ENCODE measurements at places on chromosomes 6 and 20.

DNA sequence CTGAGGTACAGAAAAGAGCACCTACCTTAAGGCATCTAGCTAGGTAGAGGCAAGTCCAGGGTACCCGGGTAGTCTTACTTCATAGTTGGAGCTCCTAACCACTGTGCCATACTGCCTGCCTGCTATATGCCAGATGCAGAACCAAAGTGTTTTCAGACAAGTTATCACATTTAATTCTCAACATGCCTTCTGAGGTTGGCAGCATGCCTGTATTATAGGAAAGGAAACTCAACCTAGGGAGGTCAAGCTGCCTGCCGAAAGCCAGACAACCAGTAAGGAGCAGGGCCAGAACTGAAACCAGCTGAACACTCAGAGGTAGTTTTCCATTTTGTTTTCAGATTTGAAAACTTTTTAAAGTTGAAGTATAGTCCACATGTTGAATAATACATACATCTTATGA is 5.4 kb downstream of the CTNNBL1 start:
- no peak for DNase-seq

- DNase-seq: peak; percentile 43
Observed at GRCh38 chr6:125835221-125835744, 44.5 kb downstream of the NCOA7 start.

DNA sequence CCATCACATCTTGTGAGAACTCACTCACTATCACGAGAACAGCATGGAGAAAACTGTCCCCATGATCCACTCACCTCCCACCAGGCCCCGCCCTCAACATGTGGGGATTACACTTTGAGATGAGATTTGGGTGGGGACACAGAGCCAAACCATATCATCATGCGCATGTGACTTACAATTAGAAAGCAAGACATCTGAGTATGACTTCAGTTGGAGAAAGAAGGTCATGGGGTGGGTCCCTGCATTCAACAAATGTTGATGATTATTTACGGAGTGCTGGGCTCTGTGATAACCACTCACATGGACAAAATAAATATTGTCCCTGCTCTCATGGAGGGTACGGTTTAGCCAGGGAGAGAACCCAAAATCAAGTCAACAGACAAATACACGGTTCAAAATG is 37.9 kb downstream of the VSTM2L start:
- DNase-seq: no peak

DNA sequence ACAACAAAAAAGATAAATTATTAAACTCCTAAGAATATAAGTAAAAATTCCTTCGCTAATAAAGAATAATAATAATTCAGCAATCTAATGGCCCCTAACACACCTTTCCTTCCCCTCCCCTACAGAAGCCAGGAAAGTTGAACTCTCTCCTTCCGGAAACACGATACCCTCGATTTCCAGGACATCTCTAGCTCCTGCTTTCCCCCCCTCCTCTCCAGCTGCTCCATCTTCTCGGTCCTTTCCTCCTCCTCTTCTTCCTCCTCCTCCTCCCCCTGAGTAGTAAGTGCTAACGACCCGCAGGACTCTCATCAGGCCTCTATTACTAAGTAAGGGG is 603 bp downstream of the TASP1 start:
- peak; percentile 11 for DNase-seq

DNA sequence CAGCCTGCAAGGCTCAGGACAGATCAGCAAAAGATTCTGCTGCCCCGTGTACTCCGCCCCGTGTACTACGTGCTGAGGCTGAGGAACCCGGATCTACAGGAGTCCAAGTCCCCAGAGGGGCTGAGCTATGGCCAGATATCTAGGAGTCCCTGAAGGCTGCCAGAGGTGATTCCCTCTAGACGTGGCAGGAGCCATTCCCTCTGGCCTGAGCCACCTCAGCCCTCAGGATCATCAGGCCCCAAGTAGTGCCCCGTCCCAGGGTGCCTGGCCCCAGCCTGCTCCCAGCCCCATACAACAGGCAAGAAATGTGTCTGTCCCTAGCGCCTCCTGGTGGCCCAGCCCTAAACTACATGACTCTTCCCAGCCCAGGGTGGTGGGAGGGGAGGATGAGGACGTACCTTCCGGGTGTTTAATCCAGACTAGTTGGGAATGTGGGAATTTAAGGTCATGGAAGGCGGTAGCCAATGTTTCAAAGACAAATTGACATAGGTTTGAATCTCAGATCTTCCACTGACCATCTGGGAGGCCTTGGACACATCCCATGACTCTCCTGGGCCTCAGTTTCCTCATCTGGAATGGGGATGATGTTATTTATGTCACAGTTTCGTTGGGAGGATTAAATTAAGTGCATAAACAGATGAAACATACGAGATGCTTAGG is 49.4 kb upstream of the PTPN1 start:
- DNase-seq: peak; percentile 77

DNA sequence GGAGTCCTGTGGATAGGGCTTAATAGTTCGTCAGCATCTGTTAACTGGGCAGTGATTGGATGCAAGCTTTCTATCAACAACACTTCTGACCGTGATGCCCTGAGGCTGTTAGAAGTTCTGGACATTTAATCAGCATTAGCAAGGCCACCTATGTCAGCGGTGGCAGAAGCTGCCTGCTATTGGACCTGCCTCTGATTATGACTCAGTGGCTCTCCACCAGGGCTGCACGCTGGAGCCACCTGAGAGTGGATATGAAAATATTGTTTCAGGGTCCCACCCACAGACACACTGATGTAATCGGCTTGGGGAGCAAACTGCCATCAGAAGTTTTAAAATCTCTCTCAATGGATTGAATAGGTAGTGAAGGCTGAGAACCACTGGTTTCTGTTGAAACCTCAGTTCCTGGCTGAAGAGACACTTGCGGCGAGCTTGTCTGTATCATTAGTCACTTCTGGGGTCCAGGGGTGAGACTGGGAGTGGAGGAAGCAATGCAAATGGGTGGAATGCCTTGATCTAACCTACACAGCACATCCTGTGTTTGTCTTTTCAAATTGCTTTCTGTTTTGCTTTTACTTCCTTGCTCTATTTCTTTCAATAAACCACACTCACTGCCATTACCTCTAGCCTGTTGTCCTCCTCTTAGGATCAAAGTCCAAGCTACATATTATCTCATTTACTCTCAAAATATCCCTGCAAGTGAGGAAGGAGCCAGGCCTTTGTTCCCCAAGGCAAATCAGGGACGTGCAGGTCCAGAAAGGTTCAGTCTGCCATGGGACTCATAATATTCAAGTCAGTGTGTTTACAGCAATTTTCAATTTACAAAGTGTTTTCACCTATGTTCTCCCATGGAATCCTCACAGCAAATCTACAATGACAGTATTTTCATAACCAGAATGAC is 4.2 kb downstream of the CLIC5 start:
- DNase-seq: no peak

DNA sequence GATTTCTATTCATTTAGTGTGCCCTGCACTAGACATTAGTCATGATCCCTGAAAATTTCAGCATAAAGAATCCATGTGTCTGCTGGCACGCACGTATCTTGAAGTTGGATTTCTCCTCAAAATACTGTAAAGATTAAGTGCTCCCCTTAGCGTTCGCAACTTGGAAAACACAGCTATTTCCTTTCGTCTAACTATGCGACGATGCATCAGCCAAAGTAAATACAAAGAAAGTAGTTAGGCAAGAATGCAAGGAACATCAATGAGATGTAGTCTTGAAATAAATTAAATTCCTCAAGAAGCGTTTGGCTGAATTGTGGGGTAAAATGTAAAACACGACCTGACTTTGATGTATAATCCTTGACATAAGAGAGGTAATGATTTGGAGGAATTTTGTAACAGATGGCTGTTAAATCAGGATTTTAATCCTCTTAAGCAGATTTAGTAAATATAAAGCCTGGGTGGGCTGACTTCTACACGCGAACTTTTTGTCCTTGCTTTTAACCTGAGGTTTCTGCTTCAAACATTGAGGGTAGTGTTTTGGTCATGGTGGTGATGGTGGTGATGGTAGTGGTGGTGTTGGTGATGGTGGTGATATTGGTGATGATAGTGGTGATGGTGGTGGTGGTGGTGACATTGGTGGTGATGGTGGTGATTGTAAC is 88.2 kb downstream of the FOXF2 start:
- DNase-seq: peak; percentile 79

GRCh38 chr6:35668744-35669450 is 19.8 kb downstream of the FKBP5 start:
- peak; percentile 72 for DNase-seq

GRCh38 chr6:169185011-169185521 is 68.6 kb downstream of the THBS2 start:
- DNase-seq: no peak

DNA sequence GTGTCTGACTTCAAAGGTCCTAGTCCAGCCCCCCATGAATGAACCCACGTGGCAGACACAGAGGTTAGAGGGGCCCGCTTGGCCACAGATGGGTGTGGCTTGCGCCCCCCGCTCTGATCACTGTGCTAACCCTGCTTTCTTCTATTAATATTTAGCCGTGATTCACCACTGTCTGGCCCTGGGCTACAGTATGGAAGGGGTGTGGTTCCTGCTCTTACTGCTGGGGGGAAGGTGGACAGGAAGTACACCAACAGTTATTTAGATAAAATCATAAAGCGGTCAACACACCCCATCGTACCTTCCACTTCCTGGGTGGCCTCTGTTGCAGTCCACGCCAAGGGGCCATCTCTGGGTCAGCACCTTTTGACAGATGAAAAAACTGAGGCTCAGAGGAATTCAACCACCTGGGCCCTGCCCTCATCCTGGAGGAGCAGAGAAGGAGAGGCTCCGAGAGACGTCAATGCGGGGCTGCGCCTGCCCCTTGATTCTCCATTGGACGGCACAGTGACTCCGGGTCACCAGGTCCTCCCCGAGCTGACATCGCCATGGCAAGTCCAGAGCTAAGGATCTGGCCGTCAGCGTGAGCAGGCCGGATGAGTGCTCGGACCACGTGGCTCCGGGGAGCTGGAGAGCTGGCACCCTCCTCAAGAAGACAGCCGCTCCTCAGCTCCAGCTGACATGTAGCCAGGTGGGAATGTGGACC is 206.3 kb downstream of the PREX1 start:
- DNase-seq: peak; percentile 59

DNA sequence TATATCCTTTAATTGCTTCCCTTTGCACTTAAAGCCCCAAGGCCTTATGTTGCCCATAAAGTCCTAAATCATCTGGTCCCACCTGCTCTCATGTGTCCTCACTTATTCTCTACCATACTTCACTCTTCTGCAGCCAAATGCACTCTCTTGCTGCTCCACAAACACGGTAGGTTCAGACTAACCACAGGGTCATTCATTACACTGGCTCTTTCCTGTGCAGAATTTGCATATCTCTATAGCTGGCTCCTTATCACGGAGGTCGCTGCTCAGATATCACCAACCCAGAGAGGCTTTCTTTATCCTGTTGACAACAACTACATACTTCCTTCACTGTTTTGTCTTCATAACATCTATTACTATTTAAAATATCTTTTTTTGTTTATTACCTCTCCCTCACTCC is 86.8 kb downstream of the MOXD1 start:
- no peak for DNase-seq

DNA sequence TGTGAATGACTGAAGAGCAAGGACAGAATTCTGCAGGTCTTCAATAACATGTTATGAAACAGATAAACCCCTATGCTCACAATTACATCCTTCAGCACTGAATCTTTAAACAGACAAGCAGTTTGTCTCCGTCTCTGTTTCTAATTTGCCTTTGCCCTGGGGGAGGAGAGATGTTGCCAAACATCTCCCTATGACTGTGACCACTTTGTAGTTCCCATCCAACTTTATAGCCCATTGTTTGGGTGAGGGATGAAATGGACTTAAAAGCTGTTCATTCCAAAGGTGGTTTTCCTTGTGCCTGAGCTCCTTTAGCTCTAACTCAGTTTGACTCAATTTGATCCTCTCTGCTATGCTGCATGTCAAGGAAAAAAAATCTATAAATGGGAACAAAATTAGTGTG is 19.5 kb upstream of the ADTRP start:
- no peak for DNase-seq

DNA sequence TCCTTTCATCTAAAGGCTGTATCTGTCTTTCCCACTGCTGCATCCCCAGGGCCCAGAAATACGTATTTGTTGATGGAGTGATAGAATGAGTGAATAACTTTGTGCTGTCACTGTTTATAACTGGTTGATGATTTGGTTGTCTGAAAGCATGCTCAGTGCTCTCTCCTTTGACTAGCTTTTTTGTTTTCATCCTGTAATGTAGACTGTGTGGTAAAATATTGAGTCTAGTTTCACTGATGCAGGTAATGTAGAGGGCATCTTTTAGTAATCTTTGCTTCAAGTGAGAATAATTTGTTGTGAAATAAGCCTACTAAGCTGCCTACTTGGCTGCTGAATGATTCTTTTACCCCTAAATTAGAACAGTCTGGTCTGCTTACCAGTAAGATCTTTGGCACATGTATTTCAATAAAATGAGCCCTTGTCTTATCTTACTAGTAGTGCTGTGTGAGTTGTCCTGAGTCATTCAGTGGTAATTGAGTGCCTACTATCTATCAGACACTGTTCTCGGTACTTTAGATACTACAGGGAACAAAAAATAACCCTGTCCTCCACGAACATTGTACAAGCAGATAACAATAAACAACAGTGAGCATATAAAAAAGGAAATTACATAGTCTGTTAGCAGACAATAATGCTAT is 39.9 kb downstream of the MAPK14 start:
- DNase-seq: peak; percentile 12

DNA sequence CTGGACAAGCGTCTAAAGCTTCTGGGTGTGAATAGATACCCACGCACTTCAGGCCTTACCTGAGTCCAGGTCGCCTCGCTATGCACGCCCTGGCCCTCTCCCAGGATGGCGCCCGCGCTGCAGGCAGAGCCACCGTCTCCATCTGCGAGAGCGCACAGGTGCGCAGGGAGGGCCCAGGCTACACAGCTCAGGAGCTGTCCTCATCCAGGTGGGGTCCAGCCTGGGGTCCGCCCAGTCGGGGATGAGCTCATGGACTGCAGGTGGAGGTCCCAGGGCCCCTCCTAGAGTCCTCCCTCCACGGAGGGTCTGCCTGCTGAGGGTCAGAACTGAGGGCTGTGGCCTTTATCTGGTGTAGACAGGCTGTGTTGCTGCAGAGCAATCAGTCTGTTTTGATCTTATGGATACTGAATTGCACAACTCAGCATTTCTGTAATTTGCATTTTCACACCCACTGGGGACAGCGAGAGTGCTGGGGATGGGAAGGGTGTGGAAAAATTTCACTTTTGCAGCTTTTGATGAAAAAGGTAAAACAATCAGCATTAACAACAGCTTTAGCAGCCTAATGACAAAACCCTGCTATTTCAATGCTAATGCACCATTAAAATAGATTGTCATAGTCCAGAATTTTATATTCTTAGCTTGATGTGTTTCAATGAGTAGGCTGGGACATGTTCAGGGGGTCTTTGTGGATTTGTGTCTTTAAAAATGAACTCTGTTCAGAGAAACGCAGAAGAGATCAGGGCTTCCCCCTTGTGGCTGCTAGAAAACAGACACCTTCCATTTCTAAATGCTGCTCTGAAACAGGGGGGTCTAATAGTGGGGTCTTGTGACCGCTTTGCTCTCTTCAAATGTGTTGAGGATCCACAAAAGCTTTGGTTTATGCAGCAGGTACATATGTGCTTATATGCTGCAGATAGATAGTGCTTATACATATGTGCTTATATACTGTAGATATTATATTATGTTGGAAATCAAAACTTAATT is 77.8 kb upstream of the PHACTR3 start:
- DNase-seq: no peak

GRCh38 chr6:7159790-7160525 is 52.2 kb downstream of the RREB1 start:
- no peak for DNase-seq
